ENCODE measurements at places on chromosomes 7 and 10. TPM values are rescaled to one million over a fixed set of nuclear protein-coding genes. Genes with fewer than 3 reads are reported as not detected.

VWDE gene
- total RNA-seq, result 0.37 TPM

GPR85 gene
- not detected for total RNA-seq

LRRTM3 gene
- total RNA-seq, result not detected

OPN4 gene
- not detected for total RNA-seq

WNT16 gene
- not detected for total RNA-seq

DNA sequence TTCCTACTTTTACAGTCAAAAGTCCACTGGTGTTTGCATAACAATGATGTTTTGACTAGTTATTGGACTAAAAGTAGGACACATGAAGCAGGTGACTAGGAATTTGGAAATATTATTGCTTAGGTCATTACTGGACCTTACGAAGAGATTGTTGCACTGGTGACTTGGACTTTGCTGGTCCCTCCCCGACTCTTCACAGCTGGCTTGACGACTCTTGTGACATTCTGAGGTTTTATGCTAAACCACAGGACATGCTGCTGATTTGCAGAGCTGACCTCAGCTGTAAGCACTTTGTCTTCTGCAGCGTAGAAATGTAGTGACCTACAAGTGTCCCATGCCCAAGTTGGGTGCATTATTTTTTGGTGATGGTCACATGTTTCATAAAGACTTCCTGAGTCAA is 21.9 kb downstream of the PCBD1 start:
- DNase-seq, result no peak

DNA sequence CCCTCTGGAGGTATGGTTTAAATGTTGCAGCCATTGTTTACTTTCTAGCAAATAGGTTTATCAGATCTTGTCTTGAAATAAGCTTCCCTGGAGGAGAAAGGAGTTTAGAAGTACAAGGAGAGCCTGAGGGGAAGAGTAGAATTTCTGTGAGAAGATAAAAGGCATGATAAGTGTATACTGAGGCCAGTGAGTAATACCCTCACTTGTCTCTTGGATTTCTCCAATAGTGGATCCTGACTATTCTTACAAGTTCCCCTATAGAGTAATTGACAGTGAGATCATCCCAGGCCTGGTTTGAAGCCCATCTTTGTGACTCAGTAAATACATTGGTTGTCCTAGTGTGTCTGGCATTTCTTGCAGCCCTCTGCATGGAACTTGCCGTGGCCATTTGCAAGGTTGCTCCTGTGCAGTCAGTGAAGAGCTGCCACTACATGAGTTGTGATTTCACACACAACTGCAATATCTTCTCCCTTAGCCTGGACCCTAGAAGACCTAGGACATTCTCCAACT is 41.6 kb downstream of the CHN2 start:
- no peak for DNase-seq

DNA sequence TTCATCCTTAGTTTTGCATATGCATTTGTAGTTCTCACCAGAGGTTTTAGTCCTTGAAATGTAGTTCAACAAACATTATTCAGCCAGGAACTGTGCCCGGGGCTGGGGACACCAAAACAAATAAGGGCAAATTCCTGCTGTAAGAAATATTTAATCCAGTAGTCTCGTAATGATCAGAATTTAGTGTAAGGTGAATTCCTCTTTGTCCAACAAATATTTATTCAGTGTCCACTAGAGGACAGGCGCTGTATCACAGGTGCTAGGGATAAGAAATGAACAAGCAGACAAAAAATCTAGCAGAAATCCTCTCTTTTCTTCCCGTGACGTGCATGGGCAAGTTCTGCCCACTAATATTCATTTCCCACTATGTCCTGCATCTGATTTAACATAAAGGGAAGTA is 17.6 kb downstream of the LGI1 start:
- no peak for DNase-seq

DNA sequence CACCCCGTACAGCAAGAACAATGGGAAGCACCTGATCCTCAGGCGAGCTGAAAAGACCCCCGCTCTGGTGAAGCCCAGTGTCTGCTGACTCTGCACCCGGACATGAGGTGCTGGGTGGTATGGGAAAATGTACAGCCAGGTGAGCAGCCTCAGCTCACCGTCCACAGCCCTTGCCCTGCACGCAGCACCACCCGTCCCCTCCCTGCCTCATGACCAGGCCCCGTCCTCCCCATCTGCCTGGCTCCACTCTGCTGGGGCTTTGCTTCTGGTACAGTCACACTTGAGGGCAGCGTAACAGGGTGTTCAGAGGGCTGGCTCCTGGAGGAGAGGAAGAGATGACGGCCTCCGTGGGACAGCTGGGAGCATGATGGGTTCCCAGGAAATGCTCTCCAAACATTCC is 49.1 kb downstream of the NCAPG2 start:
- DNase-seq, result no peak

- no peak for DNase-seq
These were observed 3.4 kb downstream of the CLDN3 start for GRCh38 chr7:73766556-73767229.

Measured in G401 (cell line).